ENCODE measurements at places on chromosomes 4 and X.

GRCh38 chr4:2390784-2391421, 27.5 kb downstream of the ZFYVE28 start:
- no peak for DNase-seq

- no peak for DNase-seq
Measured at GRCh38 chr4:110550260-110550659, 72.6 kb downstream of the PITX2 start.

DNA sequence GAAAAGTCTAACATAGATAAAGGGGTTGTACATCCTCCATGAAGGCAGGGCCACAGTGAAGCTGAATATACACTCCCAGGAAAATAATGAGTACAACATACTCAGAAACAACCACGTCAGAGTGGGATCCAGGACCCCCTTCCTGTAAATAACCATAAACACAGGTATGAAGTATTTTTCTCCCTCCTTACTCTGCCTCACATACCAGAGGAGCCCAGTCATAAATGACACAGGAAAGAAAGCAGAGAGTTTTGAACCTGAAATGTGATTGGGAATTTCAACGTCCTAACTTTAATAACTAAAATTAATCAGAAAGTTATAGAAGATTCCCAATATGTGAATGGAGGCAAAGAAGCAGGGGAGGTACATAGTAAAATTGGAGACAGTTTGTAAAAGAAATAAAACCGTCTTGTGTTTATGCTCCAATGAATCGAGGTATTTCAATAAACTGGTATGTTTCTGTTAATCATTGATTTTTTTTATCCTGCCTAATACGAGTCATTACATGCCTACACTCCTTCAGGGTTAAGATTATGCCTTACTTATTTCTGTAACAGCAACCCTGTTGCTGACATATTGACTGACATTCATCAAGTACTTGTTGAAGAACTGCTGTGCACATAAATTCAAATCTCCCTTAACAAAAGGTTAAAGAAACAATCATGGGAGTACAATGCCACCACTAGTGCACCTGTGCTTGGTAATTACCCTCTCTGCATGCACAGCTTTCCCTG, 431.3 kb downstream of the KCNIP4 start:
- DNase-seq, result no peak

- no peak for DNase-seq
Measured at GRCh38 chrX:112734290-112734689, 54.6 kb upstream of the LHFPL1 start.

GRCh38 chr4:183599284-183599683, 59.7 kb downstream of the RWDD4 start:
- DNase-seq, result no peak

- no peak for DNase-seq
Measured at GRCh38 chr4:58093352-58093751, 983.2 kb upstream of the IGFBP7 start.

DNA sequence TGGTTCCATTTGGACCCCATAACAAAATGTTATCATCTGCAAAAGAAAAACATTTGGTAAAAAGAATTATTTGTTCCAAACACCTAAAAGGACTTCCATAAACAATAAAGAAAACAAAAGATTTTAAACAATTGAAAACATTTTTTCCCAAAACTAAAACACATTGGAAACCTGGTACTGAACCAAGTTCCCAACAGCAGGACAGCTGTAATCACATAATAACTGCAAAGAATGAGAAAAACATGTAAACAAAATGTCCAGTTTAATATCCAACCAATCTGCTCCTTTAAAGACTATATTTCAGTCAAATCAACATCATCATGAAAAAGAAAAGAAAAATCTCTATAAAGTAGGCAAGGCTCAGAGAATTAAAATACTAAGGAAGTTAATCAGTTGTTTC, 36.3 kb downstream of the PRDM5 start:
- DNase-seq, result no peak

- DNase-seq, result no peak
Measured at GRCh38 chr4:786861-787300, 39.0 kb downstream of the CPLX1 start.

DNA sequence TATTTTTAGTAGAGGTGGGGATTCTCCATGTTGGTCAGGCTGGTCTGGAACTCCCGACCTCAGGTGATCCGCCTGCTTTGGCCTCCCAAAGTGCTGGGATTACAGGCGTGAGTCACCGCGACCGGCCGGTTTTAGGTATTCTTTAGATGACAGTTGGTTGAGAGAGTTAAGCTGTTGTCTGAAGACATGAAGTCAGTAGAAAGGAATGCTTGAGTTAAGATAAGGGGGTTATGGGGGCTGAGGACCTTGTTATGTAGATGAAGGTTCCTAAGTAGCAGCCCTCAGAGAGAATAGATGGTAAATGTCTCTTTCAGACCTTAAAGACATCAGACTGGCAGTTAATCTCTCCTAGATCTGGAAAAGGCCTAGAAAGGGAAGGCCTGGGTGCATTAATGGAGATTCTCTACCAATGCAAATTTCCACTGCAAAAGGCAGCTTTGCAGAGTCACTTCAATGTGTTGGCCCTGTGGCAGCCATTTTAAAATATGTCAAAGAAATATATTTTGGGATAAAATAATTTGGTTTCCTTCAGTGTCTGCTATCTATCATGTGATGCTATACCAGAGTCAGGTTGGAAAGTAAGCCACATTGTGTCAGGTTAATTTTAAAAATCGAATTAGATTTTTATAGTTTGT, 6.4 kb upstream of the ZNF674 start:
- DNase-seq, result no peak

DNA sequence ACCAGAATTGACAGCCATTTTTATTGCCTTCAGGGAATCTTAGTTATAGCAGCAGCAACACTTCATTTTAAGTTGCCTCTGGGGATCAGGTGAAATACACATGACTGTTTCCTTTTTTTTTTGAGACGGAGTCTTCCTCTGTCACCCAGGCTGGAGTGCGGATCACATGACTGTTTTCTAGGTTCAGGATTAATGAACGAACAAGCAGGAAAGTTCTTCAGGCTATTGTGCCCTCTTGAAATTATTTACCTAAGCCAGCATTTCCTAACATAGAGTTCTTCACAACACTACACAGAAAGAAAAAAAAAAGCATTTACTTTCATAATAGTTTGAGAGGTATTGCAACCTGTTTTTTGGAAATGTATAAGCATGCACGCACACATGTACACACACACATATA, 2032.8 kb downstream of the PCDH7 start:
- no peak for DNase-seq

DNA sequence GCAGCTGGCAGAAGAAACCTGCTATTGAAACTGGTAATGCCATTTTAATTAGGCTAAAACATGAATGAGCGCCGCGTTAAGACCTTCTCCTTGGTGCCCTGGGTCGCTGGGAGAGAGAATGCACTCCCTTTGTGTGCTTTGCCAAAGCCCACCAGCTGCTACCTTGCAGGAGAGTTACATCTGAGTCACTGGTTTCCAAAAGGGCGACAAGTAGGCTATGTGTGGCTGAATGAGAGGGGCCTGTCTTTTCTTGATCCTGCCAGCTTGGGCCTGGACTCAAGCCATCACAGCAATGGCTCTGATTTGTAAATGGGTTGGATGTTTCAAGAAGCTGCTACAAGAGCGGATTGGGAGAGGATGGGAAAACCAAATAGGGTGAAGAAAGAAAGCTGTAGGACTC, 81.5 kb downstream of the NHS start:
- DNase-seq, result no peak
